ENCODE measurements at places on chromosomes 3 and 15. TPM values are rescaled to one million over a fixed set of nuclear protein-coding genes. Genes with fewer than 3 reads are reported as not detected.

The PPARG gene
- total RNA-seq: 30.5 TPM

The MINAR1 gene
- total RNA-seq: 0.86 TPM

The TTLL3 gene
- total RNA-seq: 4.4 TPM

The TERC gene
- 343 TPM for total RNA-seq

The INSYN1 gene
- total RNA-seq: not detected
